Spleen (tissue), 13 donors: ENCODE measurements at places on chromosomes 3 and 15.
A peak's percentile ranks its signal among the peaks of the same experiment; 100 is the strongest.

DNA sequence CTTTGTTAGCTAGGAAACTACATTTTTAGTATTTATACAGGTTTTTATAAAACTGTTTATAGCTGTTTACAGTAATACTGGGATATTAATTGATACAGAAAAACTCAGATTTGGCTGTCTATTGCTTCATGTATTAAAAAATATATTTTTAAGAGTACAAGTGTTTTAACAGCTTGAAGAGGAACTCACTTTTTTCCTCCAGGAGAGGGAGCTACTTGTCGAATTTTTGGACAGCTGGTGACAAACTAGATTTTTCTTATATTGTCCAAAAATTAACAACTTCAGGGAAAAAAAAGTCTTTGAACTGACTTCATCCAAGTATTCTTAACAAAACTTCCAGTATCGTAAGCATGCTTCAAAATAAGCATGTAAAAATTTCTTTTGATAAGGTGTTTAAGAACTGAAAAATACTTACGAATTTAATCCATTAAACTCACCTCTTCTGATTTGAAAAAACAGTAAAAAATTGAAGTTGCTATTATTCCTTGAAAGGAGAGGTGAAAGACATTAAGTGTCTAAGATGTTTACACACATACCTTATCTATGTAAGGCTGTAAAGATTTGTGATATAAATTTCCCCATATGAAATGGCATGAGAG lies 4.0 kb downstream of the DIPK2A start:
- H3K27ac ChIP-seq, result peak overlapping the region; percentile 95
- H3K27me3 ChIP-seq, result no peaks in the 10 kb centered on the region
- no peak for DNase-seq
- peak overlapping the region; percentile 96 for H3K4me3 ChIP-seq
- H3K4me1 ChIP-seq, result peaks cover 47% of the 10 kb centered on the region
- no peaks in the 10 kb centered on the region for H3K36me3 ChIP-seq

DNA sequence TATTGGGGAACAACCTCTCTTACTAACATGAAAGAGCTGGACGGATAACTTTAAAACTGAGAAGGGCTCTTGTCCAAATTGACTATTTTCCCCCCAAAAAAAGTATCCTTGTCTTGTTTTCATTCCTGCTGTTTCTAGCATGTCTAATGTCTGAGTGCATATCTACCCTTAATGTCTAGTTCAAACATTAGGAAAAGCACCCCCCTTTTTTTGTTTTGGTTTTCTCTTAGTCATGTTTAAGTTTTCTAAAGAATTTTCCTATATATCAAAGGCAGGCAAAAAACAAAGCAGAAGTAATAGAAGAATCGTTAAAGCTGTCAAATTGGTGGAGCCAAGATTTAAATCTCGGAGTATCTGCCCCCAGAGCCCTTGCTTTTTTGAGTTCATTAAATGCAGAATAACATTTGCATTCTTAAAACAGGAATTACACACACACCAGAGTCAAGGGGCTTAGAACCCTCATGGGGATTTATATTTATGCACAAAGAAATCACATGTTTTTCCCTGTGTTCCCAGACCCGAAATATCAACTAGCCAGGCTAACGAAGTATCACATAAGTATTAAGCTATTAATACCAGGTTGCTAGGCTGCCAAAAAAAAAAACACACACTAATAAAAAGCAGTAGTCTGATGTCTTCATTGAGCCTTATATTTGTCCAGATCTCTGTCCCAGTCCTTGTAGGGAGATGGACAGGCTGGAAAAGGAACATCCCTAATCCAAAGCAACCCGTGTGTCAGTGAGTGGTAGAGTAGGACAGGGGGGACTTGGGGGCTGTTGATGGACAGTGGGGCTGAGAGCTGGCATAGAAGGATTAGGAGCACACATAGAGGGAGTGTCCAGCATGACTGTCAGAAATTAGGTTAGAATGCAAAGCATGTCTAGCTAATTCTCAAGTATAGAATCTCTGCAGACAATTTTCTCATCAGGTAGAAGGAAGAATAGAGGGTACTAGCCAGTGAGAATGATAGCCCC lies 103.6 kb upstream of the BFSP2 start:
- H3K27ac ChIP-seq, result no peak overlapping the region
- H3K36me3 ChIP-seq, result no peaks in the 10 kb centered on the region
- DNase-seq, result no peak
- no peak overlapping the region for H3K4me3 ChIP-seq

DNA sequence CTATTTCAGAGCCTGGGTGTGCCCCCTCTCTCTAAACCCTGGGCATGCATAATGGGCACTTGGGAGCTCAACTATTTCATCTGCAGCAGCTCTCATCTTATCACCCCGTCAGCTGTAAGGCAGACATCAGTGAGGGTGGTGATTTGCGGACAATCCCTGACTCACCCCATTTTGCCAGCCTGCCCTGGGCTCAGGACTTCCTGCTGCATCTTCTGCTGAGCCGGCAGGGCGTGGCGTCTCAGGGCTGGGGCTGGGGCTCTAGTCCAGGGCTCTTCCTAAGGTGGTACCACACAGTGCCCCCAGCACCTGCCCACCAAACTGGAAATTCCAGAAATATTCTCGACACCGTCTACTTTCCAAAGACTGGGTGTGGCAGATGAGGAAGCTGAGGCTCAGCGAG lies 925 bp upstream of the PSTPIP1 start:
- peaks cover 93% of the 10 kb centered on the region for H3K4me1 ChIP-seq
- no peaks in the 10 kb centered on the region for H3K36me3 ChIP-seq
- H3K27me3 ChIP-seq, result no peaks in the 10 kb centered on the region
- DNase-seq, result peak; percentile 93
- peak overlapping the region; percentile 97 for H3K27ac ChIP-seq

GRCh38 chr3:160810362-160811236 lies 54.6 kb downstream of the PPM1L start:
- no peak overlapping the region for H3K4me3 ChIP-seq
- DNase-seq, result no peak
- no peaks in the 10 kb centered on the region for H3K27me3 ChIP-seq
- no peak overlapping the region for H3K27ac ChIP-seq
- no peaks in the 10 kb centered on the region for H3K36me3 ChIP-seq

- H3K27ac ChIP-seq, result no peak overlapping the region
- H3K4me3 ChIP-seq, result no peak overlapping the region
- no peak for DNase-seq
Observed at GRCh38 chr3:186247821-186248814, 113.9 kb downstream of the DGKG start.

GRCh38 chr3:71360180-71360579 lies 223.3 kb downstream of the FOXP1 start:
- peaks cover 36% of the 10 kb centered on the region for H3K4me1 ChIP-seq
- H3K27ac ChIP-seq, result peak overlapping the region; percentile 42
- H3K27me3 ChIP-seq, result no peaks in the 10 kb centered on the region
- H3K36me3 ChIP-seq, result no peaks in the 10 kb centered on the region

- H3K27ac ChIP-seq, result no peak overlapping the region
- H3K36me3 ChIP-seq, result no peaks in the 10 kb centered on the region
- no peak for DNase-seq
- H3K27me3 ChIP-seq, result no peaks in the 10 kb centered on the region
- no peak overlapping the region for H3K4me3 ChIP-seq
Observed at GRCh38 chr15:36484038-36484778, 95.2 kb upstream of the CDIN1 start.

DNA sequence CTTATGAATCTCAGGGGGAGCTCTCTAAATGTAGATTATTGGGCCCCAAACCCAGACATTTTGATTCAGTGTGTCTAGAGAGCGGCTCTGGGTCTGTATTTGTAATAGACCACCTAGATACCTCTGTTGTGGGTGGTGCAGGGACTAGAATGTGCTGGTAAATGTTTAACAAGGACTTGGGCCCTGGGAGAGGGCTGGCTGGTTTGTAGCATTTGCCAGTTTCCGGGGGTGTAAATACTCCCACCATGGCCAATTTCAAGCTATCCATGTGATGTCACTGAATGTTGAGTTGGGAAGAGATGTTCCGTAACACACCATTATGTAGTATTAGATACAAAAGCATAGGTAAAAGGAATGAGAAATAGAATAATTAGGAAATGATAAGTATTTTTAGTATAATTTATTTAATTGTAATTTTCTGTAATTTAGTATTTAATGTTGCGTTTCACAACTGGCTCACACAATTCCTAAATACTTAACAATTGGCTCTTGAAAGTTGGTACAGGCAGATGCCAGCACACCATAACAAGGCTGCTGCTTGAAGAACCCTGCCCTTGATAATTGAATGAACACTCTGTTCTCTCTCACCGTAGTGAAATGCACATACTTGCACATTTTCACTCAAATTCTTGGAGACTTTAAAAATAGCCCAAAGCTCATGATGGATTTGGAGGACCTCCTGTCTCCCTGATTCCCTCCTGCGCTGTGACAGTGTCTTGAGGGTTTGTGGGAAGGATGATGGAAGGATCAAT lies 359.2 kb upstream of the PROK2 start:
- no peak overlapping the region for H3K27ac ChIP-seq
- H3K36me3 ChIP-seq, result no peaks in the 10 kb centered on the region

DNA sequence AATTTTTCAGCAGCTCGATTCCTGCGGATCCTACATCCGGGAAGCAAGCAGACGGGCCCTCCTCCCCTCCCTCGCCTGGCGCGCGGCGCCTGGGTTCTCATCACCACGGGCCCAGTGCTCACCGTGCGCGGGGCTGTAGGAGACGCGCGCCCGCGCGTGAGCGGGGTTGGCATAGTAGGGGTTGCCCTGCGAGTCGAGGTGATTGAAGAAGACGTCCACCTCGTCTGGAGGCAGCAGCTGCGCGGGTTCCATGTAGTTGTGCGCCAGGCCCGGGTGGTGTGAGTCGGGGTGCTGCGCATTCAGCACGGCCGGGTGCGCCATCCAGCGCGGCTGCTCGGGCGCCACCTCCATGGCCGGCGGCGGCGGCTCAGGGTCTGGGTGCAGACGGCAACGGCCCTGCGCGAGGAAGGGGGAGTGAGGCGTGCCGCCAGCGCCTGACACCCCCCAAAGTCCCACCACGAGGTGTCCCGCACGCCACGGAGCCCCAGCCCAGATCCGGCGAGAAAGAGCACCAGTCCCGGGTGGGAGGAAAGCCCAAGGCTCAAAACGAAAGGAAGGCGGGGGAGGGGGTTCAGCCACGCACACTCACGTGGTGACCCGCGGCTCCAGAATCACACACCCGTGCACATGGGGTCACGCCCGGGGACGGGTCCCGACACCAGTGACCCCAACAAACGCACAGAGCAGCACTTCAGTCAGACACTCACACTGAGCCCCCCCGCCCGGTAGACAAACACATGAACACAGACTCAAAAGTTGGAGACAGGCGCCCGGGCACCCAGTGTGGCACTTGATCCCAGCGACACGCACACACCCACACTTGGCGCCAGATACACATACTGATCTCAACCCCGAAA lies 6.1 kb downstream of the GATA2 start:
- H3K4me3 ChIP-seq, result peak overlapping the region; percentile 64
- H3K36me3 ChIP-seq, result peaks cover 5% of the 10 kb centered on the region
- DNase-seq, result peak; percentile 75
- peak overlapping the region; percentile 91 for H3K27ac ChIP-seq
- H3K27me3 ChIP-seq, result peaks cover 82% of the 10 kb centered on the region

- H3K27me3 ChIP-seq, result no peaks in the 10 kb centered on the region
- DNase-seq, result peak; percentile 13
- H3K27ac ChIP-seq, result no peak overlapping the region
- peaks cover 86% of the 10 kb centered on the region for H3K4me1 ChIP-seq
- peaks cover 36% of the 10 kb centered on the region for H3K36me3 ChIP-seq
Observed at GRCh38 chr3:10259798-10260197, 11.5 kb downstream of the TATDN2 start.

DNA sequence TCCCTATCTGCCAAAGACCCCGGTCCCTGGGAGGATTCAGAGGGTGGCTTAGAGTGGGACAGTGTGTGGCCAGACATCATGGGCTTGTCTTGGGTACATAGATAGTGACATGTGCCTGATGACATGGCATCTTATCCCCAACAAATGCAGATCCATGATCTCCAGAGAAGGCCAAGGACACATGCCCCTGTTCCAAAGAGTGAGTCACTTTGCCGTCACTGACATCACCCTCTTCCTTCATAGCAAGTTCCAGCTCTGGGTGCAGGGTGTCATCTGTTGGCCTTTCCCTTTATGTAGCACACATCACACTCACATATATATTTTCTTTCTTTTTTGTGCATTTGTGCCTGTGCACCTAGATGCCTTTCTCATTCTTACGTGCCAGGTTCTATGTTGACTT lies 350.5 kb downstream of the LRTM1 start:
- no peak overlapping the region for H3K4me3 ChIP-seq
- no peaks in the 10 kb centered on the region for H3K36me3 ChIP-seq
- DNase-seq, result no peak
- H3K27ac ChIP-seq, result no peak overlapping the region

DNA sequence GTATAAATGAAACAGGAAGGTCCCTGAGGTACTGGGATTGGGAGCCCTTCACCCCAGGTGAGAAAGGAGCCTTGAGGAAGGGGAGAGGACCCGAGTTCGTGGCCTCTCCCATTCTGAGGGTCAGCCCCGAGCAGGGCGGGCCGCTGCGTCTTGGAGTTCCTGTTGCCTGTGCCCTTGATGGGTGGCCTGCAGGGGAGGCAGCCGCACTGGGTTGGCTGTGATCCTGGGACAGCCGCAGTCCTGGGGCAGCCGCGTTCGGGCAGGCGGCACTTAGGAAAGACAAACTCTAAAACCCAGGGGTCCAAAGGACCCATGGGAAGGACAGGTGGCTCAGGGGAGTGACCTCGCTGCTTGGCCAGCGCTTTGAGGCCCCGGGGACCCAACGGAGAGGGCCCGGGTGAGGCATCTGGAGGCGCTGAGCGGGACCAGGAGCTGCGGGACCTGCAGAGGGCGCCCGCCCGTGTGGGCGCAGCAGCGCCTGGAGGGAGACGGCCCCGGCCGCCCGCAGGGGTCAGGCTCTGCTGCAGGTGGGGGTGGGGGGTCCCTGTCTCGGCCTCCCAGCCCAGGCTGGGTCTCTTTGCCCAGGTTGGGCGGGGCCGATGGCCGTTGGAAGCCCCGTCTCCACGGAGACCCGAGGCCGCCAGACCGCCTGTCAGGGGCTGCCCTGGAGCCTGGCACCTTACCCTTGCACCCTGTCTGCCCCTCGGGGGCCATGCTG lies 65.1 kb downstream of the HMCES start:
- H3K27me3 ChIP-seq, result peaks cover 11% of the 10 kb centered on the region
- peaks cover 10% of the 10 kb centered on the region for H3K4me1 ChIP-seq

DNA sequence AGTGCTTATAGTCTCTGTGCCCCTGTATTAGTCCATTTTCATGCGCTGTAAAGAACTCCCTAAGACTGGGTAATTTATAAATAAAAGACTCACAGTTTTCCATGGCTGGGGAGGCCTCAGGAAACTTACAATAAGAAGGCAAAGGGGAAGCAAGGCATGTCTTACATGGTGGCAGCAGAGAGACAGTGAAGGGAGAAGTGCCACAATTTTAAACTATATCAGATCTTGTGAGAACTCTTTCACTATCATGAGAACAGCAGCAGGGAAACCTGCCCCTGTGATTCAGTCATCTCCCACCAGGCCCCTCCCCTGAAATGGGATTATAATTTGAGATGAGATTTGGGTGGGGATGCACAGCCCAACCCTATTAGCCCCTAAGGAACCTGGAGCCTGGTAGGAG lies 243.2 kb downstream of the EDEM1 start:
- H3K4me3 ChIP-seq, result no peak overlapping the region
- no peaks in the 10 kb centered on the region for H3K27me3 ChIP-seq
